ENCODE measurements at places on chromosomes 1 and 21.

GRCh38 chr1:4175566-4176405 lies 275.7 kb upstream of the C1orf174 start:
- DNase-seq, result no peak

DNA sequence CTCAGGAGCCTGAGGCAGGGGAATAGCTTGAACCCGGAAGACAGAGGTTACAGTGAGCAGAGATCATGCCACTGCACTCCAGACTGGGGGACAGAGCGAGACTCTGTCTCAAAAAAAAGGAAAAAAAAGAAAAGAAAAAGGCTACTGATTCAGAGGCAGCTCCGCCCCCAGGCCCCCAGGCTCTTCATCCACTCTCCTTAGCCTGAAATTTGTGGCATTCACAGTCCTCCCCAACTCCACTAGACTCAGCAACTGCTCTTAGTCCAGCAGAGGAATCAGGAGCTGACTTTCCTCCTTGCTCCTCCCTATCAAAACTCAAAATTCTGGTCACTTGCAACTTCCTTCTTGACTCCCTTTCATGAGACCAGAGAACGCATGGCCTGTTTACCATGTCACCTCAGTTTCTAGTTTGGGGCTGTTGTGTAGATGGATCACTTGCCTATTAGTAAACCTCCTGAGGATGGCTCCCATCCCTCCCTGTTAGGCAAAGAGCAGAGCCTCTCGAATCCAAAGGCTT lies 27.1 kb downstream of the PCAT6 start:
- no peak for DNase-seq

GRCh38 chr1:19967808-19968207 lies 11.6 kb downstream of the PLA2G2A start:
- no peak for DNase-seq

- no peak for DNase-seq
Observed at GRCh38 chr1:62232871-62233278, 38.2 kb downstream of the L1TD1 start.

DNA sequence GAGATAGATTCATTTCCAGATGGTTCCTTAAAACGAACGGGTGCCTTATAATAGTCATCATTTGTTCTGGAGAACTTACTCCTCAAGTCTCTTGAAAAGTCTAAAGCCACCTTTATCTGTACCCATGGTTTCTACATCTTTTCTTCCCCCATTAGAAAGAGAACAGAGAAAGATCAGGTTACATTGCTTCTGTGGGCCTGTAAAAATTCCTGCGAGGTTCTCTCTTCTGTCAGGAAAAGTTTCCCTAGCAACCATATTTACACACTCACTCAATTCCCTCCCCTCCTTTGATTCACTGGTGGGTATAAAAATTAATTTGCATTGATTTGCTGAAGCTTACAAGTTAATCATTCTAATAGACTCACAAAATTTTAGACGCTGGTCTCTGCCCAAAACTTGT lies 6.7 kb downstream of the PHC2 start:
- DNase-seq, result no peak

- no peak for DNase-seq
Observed at GRCh38 chr1:85991261-85991660, 165.3 kb downstream of the COL24A1 start.

All from activated T-cell treated with anti-CD3 and anti-CD28 coated beads for 4 hours (primary cell).